Neural progenitor cell (in vitro differentiated cells): ENCODE measurements at places on chromosomes 13 and 19.

- no peak for DNase-seq
Measured at GRCh38 chr13:29483211-29483610, 112.3 kb downstream of the SLC7A1 start.

DNA sequence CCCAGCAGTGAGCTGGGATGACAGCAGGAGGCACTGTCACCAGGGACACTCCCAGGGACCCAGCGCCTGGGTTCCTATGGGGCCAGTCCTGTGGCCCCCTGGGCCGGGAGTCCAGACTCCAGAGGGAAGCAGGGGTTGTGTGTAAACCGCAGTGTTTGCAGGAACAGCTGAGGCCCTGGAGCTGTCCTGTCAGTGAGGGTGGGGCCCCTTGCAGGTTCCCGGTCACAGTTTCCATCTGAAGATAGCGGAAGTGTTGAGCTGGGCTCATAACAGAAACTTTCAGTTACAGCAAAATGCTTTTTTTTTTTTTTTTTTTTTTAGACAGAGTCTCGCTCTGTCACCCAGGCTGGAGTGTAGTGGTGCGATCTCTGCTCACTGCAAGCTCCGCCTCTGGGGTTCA lies 17.7 kb upstream of the CSNK1G2 start:
- no peak for DNase-seq

DNA sequence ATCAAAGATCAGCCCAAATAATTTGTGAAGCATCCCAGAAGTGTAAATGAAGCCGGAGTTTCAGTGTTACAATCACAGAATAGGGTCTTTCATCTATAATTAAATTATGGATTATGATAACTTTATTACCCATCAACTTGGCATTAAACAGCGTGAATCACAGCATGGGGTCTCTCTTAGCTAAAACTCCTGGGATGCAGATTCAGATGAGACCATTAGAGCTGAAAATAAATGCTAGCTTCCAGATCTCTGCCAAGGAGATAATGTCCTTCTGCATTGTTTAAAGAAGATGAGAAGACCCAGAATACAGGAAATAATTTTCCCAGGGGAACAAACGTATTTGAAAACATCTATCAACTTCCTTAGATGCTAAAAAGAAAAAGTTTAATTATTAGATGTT lies 546.0 kb upstream of the PCDH9 start:
- DNase-seq = no peak

DNA sequence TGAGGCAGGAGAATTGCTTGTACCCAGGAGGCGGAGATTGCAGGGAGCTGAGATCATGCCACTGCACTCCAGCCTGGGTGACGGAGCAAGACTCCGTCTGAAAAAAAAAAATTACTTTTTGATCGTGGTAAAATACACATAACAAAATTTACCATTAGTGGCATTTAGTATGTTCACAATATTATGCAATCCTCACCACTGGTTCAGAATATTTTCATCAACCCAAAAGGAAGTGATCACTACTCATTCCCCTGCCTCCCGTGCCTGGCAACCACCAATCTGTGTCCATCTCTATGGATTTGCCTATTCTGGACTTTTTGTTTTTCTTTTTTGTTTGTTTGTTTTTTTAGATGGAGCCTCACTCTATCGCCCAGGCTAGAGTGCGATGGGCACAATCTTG lies 1.2 kb upstream of the PALM3 start:
- no peak for DNase-seq

GRCh38 chr13:42660333-42660965 lies 86.5 kb downstream of the TNFSF11 start:
- DNase-seq = no peak

- DNase-seq = no peak
Measured at GRCh38 chr13:97339988-97340749, 93.8 kb upstream of the RAP2A start.

DNA sequence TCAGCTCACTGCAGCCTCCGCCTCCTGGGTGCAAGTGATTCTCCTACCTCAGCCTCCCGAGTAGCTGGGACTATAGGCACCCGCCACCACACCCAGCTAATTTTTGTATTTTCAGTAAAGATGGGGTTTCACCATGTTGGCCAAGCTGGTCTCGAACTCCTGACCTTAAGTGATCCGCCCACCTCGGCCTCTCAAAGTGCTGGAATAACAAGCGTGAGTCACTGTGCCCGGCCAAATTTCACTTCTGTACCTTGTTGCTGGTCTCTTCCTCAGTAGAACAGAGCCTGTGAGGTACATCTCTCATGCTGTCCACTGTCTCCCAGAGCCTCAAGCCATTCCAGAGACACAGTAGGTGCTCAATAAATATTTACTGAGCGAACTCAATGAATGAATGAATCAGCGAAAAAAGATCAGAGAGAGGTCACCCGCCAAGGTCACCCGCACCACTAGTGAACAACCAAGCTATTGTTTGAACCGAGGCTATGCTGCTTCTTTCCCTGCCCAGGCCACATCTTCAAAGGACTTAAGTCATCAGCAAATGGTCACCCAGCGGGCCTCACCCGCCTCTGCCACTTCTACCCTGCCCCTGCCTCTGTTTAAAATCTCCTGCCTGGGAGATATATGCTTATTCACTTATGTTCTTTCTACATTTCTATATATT lies 9.3 kb downstream of the TMEM143 start:
- no peak for DNase-seq

- peak; percentile 65 for DNase-seq
Measured at GRCh38 chr19:42175952-42176648, 41.4 kb downstream of the DEDD2 start.

DNA sequence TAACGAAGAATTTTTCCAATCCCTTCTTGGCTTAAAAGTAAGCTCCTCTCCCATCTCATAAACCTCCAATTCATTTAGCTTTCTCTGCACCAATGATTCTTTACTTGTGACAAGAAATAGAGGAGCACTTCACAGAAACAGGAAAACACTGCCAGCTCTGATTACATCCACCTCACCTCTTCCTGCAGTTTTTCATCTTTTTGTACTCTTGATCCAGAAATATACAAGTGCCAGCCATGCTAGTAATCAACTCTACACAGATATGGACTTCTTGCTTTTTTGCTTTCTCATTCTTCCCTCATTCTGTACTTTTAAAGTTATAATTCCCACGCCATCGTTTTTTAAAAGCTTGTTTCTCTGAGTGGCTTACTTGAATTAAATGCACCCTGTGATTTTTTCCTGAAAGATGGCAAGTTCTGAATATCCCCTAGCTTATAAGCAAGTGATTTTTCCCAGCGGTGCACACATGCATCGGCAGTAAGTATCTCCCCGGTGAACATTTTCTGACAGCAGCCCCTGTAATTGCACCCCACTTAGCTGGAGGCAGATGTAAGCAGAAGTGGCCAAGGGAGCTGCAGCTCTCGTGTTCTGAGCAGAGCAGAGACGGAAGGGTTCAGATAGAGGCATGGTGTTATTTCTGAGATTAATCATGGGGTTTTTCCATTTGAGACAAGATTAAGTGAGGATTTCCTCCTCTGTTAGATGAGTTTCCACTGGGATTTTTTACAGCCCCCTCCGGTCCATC lies 340.7 kb downstream of the SLC7A1 start:
- DNase-seq = no peak

DNA sequence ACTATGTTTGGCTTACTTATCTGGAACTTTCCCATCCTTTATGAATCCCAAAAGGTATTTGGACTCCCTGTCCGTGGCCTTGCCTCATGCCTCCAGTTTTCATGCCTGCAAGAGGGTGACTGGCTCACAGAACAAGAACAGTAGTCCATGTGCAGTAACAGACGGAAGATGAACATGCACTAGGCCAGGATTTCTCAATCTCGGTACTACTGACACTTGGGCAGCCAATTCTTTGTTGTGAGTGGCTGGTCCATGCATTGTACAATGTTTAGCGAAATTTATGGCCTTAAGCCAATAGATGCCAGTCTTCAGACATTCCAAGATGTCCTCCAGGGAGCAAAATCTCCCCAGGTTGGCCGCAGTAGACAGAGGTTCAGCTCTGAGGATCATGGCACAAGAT lies 61.9 kb downstream of the DOCK9 start:
- no peak for DNase-seq

- no peak for DNase-seq
Measured at GRCh38 chr13:97112446-97113152, 109.5 kb upstream of the MBNL2 start.

- peak; percentile 8 for DNase-seq
Measured at GRCh38 chr13:102812611-102813287, 13.8 kb downstream of the BIVM start.

DNA sequence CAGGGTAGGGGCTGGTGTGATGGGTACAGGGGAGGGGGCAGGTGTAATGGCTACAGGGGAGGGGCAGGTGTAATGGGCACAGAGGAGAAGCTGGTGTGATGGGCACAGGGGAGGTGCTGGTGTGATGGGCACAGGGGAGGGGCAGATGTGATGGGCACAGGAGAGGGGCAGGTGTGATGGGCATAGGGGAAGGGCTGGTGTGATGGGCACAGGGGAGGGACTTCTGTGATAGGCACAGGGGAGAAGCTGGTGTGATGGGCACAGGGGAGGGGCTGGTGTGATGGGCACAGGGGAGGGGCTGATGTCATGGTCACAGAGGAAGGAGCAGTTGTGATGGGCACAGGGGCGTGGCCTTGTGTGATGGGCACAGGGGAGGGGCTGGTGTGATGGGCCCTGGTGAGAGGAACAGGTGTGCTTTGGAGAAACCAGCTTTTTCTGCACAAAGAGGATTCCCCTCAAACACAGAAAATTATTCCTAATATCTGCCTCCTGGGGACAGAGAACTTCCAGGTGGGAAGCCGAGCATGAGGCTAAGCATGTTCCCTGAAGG lies 38.6 kb upstream of the POP4 start:
- DNase-seq = no peak

DNA sequence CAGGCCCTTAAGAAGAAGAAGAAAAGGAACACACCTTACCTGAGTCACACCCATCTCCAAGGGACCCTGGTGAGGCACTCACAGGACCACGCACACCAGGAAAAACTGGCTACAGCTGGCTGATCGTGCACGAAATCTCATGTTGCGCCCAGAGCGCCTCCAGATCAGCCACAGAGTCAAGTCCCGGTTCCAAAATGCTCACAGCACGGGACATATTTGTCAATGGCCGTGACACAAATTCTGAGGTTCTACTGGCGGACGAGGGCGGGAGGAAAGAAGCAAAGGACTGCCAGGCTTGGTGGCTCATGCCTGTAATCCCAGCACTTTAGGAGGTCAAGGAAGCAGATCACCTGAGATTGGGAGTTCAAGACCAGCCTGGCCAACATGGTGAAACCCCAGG lies 21.5 kb downstream of the SH3GL1 start:
- no peak for DNase-seq

DNA sequence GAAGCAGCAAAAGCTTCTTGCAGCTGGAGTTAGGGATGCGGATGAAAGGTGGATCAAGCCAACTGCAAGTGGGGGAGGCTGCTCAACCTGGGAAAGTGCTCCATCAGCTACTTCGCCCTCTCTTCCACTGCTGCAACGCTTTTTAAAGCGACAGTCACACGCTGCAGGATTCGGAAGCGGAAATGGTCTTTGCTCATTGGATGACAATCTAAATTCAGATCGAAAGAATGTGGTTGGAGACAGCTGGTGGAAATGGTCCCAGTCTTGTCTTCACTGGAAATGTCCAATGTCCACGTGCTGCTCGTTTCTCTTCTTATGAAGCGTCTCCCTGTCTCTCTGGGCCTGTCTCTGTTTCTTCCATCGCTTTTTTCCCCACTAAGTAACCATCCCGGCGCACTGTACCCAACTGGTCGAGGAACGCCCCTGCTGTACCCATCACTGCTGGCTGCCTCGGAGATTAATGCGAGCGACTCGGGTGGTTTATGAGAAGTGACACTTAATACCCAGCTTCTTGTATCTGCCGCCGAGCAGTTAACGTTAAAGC lies 2.1 kb upstream of the FGF9 start:
- peak; percentile 24 for DNase-seq

GRCh38 chr19:48724796-48725753 lies 5.5 kb upstream of the MAMSTR start:
- DNase-seq = peak; percentile 79

- DNase-seq = no peak
Measured at GRCh38 chr13:48562296-48563066, 29.6 kb upstream of the RCBTB2 start.

DNA sequence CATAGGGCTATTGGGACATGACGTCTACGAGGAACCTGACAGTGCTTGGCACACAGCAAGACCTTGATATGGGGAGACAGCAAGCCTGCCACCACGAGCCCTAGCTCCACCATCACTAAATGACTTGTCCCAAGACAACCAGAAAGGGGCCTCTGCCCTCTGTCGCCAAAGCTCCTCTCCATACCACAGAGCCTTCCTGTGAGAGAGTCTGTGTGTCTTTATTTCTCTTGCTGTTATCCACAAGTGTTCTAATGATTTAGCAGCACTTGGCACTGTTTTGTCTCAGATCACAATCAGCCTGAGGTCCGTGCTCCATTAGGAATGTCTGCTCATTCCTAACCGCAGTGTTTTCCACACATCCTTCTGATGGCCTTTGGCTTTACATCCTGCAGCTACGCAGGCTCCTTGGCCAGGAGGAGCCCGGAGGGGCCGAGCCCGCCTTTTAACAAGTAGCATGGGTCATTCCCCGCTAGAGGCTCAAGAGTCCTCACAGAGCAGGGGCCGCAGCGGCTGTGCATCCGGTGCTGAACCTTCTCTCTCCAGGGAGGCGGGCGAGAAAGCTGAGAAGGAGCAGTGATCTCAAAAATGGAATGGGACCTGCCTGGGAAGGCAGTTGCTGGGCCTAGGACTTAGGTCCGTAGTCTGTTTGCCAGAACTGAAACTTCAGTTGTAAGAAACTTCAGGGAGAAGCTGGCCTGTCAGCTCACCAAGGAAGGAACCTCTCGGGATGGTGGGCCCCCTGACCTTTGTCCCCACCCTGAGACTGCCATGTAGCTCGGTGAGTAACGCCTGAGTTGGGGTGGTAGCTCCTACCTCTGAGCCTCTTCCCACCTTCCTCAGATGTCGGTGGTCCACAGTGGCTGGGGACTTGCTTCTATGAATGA lies 61.1 kb upstream of the HMGB1 start:
- peak; percentile 31 for DNase-seq

DNA sequence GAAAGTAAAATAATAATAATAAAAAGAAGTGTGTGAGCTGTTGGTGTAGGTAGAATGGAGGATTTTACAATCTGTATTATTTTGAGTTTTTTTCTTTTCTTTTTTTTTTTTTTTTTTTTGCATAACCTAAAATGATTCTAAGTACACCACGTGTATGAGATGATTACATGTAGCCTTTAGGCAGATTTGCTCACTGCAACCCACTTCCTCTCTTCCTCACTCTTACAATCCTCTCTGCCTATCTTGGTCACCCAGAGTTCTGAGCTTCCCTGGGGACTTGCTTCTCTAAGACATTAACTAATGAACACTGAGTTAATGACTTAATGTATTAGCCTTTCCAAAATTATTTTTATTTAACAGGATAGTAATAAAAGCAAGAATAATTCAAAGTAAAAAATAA lies 1169.6 kb downstream of the EFNB2 start:
- DNase-seq = no peak

DNA sequence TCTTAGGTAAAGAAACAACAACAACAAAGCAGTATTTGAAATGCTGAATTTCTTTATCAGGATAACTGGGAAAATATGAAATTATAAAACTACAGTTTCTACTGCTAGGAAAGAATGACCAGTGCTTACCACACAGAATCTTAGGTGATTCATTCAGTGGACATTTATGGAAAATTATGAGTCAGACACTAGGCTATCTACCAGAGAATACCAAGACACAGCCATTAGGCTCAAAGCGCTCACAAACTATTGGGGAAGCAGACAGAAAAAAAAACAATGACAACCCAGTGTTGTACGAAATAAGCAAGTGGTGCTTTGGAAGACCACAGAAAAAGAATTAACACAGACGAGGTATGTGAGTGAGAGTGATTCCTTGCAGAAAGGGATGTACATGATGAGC lies 1019.5 kb downstream of the PCDH9 start:
- no peak for DNase-seq

GRCh38 chr19:47598407-47599349 lies 10.3 kb upstream of the BICRA start:
- DNase-seq = peak; percentile 65

GRCh38 chr13:51323824-51324511 lies 15.5 kb upstream of the SERPINE3 start:
- DNase-seq = no peak
